ENCODE measurements at places on chromosomes 3 and 15.

- no peak for DNase-seq
Measured at GRCh38 chr15:71568227-71568626, 242.1 kb upstream of the NR2E3 start.

- DNase-seq = no peak
Measured at GRCh38 chr3:126886217-126886616, 96.7 kb upstream of the PLXNA1 start.

- no peak for DNase-seq
Measured at GRCh38 chr3:185760550-185760949, 64.3 kb downstream of the IGF2BP2 start.

DNA sequence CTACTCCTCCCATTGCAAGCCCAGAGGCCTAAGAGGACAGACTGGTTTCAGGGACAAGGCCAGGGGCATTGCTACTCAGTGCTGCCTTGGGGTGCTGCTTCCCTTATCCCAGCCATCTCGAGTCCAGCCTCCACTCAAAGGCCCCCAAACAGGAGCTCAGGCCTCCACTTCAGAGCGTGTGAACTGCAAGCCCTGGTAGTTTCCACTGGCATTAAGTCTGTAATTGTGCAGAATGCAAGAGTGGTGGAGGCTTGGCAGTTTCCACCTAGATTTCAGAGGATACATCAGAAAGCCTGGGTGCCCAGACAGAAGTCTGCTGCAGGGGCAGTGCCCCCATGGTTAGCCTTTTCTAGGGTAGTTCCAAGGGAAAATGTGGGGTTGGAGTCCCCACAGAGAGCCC lies 192.8 kb upstream of the ST8SIA2 start:
- DNase-seq = no peak

DNA sequence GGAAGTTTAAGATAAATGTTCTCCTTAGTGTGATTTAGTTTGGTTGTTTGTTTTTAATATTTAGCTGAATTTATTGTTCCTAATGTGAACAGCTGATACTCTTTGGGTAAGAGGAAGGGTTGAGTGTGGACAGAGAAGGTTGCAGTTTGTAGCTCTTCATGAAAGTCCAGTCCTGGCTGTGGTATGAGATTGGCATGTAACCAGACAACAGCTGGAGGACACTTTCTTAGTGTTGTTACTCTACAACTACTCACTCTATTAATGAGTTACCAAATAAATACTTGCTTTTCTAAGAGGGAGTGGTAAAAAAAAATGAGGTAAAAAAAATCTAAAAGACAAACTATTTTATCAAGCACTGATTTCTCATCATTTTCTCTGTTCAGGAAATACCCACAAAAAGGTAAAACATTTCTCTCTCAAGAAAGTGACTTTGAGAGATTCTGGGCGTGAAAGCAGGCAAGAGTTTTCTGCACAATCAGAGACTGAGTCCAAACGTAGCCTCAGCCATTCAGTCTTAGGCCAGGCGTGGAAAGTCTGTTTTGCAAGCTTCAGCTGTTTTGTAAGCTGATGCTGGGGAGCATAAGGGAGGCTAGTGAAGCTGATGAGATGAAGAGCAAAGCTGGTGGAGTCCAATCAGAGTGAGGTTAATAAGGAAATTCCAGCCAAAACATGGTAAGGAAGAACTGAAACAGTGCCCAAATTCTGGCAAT lies 138.5 kb upstream of the ARPP21 start:
- no peak for DNase-seq

DNA sequence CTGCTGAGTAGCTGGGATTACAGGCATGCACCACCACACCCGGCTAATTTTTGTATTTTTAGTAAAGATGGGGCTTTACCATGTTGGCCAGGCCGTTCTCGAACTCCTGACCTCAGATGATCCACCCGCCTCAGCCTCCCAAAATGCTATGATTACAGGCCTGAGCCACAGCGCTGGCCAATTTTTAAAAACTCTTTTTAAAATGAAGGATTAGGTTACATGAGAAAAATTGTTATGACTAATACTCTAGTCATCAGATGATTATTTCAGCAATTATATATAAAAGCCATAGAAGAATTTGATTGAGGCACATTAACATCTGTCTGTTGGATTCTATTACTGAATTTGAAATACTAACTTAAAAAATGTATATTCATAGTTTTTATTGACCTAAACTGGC lies 134.1 kb upstream of the MNS1 start:
- no peak for DNase-seq

- no peak for DNase-seq
Measured at GRCh38 chr15:90187257-90187868, 13.8 kb upstream of the SEMA4B start.

GRCh38 chr3:53175613-53176540 lies 14.9 kb downstream of the PRKCD start:
- no peak for DNase-seq

- no peak for DNase-seq
Measured at GRCh38 chr15:74777769-74778598, 3.9 kb upstream of the CSK start.

DNA sequence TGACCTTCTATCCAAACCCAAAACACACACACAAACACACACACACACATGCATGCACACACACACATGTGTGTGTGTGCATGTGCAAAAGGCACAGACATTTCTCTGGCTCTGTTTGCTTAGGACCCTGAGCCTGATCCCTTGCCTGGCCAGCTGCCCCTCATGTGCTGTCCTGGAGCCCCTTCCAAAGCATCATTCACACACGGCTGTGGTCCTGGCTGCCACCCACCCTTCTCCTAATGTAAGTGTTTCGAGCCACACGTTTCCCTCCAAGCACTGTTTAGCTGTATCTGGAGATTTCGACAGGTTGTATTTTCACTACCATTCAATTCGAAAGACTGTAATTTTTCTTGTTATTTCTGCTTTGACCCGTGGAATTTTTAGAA lies 45.8 kb upstream of the KLF13 start:
- DNase-seq = no peak

DNA sequence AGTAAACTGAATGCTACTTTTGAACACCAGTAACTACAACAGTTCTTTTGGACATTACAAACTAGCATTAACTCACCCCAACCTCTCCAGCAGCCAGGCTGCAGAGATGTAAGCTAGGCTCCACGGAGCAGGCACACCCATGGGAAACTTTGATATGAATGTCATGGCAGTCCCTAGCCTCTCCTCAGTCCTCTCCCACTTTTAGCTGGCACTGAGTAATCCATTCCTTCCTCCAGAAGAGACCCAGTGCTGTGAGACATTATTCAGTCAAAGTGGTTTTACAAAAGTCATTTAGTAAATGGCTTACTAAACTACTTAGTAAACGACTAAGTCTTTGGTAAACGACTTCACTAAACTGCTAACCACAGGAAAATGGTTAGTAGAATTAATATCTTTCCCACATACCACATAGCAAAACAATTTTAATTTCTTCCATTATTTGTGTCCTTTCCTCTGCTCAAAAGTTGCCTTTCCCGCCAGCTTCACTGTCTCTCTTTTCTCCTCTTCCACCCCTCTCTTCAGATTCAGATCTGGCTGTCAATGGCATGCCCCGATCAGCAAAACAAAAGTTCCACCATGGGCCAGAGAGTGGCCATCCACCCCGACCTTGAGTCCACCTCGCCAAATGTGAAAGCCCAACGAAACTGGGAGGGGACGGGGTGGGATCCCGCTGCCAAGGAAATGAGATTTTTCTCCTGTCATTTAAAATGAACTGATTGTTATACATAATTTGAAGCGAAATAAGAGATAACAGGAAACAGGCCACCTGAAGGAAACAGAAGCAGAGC lies 67.5 kb upstream of the TJP1 start:
- DNase-seq = no peak

DNA sequence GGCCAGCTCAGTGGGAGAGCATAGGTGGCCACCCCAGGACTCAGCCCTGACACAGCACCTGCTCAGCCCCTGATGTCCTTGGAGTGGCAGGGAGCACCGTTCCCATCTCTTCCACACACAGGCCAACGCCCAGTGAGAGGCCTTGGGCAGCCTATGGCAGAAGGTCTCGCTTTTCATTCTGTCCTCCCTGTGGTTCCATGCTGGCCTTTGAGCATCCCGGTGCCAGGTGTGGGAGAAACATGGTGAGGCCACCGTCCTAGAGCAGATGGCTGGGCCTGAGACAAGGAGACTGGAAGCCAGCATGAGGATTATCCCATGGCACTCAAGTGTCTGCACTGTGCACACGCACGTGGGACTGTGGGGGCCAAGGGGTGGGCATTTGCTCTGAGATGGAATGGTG lies 25.1 kb downstream of the ADCY5 start:
- no peak for DNase-seq

DNA sequence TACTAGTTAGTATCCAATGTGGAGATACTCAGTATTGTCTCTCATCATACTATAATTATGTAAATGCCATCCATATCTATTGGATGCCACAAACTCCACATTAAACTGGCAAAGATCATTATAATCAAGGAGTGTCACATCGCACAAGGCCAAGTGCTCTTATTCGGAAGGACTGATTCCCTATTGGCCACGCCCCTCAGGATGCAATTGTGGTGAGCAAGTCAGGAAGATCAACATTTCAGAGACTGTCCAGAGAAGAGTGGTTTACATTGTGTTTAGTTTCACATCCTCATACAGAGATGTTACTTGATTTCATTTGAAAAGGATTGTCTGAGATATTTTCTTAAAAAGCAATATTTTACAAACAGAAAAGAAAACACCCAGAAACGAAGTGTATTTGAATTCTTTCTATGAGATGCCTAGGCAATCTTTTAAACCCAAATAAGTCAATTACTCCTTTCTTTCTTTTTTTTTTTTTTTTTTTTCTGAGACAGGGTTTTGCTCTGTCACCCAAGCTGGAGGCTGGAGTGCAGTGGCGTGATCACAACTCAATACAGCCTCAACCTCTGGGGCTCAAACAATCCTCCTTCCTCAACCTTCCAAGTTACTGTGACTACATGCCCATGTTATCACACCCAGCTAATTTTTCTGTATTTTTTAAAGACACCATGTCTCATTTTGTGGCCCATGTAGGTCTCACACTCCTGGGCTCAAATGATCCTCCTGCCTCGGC lies 369.1 kb downstream of the RBMS3 start:
- no peak for DNase-seq

DNA sequence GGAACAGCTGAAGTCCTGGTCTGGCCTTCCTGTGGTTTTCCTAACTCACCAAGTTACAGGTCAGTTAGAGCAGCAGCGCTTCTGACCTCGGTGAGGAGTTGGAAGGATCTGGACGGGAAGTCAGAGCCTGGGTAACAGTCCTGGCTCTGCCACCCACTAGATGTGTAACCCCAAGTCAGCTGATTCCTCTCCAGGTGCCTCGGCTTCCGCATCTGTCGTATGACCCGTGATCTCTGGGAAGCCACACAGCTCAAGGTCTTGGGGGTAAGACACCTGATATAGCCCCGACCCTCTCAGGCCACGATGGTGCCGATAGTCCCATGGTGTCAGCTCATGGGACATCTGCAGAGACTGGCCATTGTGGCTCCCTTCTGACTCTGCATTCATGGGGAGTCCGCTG lies 8.3 kb upstream of the PIGZ start:
- DNase-seq = no peak

DNA sequence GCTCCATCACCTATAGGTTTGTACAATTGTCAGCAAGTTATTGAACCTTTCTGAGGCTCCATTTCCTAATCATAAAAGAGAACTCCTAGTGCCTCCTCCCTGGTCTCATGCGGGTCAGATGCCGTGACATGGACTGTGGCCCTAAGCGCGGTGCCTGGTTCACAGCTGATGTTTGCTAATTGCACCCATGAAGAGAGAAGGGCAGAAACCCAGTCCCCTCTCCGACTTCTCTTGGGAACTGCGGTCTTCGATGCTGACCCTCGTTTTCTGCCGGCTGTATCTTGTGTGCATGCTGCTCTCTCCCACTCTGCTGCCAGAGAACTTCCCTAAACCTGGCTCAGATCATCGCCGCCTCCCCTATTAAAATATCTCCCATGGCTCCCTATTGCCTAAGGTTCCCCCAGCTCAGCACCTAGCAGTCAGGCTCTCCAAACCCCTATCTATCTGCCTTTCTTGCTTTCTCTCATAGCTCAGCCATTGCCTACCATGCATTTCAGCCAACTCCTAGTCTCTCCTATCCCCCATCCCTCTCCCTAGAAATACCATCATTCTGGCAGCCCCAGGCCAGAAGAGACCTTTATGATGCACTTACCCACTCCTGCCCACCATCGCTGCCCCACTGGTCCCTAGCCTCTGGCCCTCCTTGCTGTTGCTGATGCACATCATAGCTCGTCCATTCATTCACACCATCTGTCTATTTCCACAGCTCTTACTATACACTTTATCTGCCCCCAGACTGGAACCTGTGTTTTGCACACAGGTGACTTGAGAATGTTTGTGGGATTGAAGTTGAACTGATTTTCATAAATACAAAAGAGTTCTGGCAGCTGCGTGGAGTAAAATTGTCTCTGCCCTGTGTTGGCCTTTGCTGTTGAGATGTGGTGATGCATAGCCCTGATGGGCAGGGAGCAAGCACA lies 6.6 kb downstream of the ISG20 start:
- DNase-seq = no peak

GRCh38 chr15:61151791-61152190 lies 77.3 kb downstream of the RORA start:
- no peak for DNase-seq

DNA sequence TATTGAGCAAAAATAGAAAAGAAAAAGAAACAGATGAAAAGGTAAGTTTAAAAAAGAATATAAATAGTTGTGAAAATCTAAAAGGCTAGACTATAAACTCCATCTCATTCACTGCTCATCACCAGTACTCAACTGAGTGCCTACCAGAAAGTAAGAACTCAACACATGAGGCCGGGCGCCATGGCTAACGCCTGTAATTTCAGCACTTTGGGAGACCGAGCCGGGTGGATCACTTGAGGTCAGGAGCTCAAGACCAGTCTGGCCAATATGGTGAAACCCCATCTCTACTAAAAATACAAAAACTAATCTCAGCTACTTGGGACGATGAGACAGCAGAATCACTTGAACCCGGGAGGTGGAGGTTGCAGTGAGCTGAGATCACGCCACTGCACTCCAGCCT lies 19.3 kb downstream of the LSAMP start:
- DNase-seq = no peak

DNA sequence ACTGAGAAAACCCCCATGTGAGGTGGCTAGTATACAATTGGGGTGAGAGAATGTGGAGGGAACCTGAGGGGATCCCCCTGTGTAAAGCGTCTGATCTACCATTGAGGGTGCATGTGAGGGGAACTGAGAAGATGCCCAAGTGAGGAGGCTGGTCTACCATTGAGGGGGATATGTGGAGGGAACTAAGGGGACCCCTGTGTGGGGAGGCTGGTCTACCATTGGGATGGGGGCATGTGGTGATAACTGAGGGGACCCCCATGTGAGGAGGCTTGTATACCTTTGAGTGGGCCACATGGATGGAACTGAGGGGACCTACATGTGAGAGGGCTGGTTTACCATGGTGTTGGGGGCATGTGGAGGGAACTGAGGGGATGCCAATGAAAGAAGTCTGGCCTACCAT lies 160.8 kb downstream of the FBLN2 start:
- DNase-seq = no peak

- DNase-seq = no peak
Measured at GRCh38 chr3:167669699-167670098, 16.0 kb upstream of the WDR49 start.

Data from stimulated activated CD4-positive, alpha-beta T cell treated with anti-CD3 and anti-CD28 coated beads, Interleukin-1b, Interleukin-23, amount 100 ng/mL, for 4 hours (primary cell).